Mononuclear cell (primary cell): ENCODE measurements at places on chromosomes 5 and 9. TPM values are rescaled to one million over a fixed set of nuclear protein-coding genes. Genes with fewer than 3 reads are reported as not detected.

The NAIP gene
- total RNA-seq = 18.8 TPM

The FOXD4L5 gene
- under 0.01 TPM for total RNA-seq

The KLHL3 gene
- 9.3 TPM for total RNA-seq

The DNAH5 gene
- not detected for total RNA-seq

The GARIN3 gene
- total RNA-seq = not detected

The PRR16 gene
- total RNA-seq = 0.63 TPM

The PCDH12 gene
- total RNA-seq = under 0.01 TPM

The GMCL2 gene
- not detected for total RNA-seq

The DOK3 gene
- total RNA-seq = 38.6 TPM

The PCDHGB4 gene
- total RNA-seq = 0.31 TPM

The KCNV2 gene
- total RNA-seq = not detected

The GALNT12 gene
- total RNA-seq = 4.5 TPM
